IMR-90 (cell line): ENCODE measurements at places on chromosomes 13 and 19.

- H3K4me3 ChIP-seq: no peak overlapping the region
- no peak for DNase-seq
- no peaks in the 10 kb centered on the region for H3K4me1 ChIP-seq
- no peaks in the 10 kb centered on the region for H3K36me3 ChIP-seq
Observed at GRCh38 chr19:50542943-50543342, 25.3 kb downstream of the LRRC4B start.

DNA sequence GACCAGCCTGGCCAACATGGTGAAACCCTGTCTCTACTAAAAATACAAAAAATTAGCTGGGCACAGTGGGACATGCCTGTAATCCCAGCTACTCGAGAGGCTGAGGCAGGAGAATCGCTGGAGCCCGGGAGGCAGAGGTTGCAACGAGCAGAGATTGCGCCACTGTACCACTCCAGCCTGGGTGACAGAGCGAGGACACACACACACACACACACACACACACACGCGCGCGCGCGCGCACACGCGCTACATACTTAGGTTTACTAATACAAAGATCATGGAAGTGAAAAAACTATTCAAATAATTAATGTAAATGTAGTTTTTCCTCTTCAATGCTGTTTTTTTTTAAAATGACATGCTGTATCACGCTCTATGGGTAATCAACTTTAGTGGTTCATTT, 58.5 kb upstream of the ZDHHC20 start:
- no peaks in the 10 kb centered on the region; the same call in 1 of the 2 replicates for H3K4me1 ChIP-seq
- H3K27ac ChIP-seq: no peak overlapping the region
- no peak overlapping the region for H3K4me3 ChIP-seq
- no peak for DNase-seq

DNA sequence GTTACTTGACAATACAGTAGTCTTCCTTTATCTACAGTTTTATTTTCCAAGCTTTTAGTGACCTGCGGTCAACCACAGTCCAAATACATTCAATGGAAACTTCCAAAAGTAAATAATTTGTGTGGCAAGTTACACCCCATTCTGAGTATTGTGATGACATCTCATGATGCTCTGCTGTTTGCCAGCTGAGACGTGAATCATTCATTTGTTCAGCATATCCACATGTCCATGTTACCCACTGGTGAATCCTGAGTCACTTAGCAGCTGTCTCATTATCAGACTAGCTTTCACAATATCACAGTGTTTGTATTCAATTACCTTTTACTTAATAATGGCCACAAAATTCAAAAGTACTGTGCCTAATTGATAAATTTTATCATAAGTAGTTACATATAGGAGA, 179.8 kb downstream of the PRR20E start:
- no peak overlapping the region for H3K27ac ChIP-seq
- no peak overlapping the region for H3K4me3 ChIP-seq

DNA sequence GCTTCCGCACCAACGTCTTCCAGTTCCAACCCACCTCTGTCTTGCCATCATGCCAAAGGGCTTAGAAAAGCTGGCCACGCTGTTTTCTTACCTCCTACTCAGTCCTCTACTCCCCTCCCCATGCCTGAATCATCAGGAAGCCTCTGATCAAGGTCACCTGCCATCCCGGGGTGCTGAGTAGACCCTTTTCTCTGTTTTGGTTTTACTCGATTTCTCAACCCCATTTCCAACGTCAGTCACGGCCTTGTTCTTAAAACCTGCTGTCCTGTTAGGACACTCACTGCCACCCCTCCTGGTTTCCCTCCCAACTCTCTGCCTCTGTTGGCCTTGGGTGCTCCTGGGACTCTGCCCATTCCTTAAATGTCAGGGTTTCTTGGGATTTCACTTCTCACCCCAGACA, 350.1 kb downstream of the FOXO1 start:
- H3K4me3 ChIP-seq: no peak overlapping the region
- no peaks in the 10 kb centered on the region for H3K4me1 ChIP-seq
- DNase-seq: no peak
- H3K27ac ChIP-seq: no peak overlapping the region
- no peaks in the 10 kb centered on the region for H3K36me3 ChIP-seq

- no peak overlapping the region for H3K27ac ChIP-seq
- no peaks in the 10 kb centered on the region for H3K4me1 ChIP-seq
- H3K36me3 ChIP-seq: peaks cover 3% of the 10 kb centered on the region; the same call in 1 of the 2 replicates
Observed at GRCh38 chr13:19810996-19811881, 28.5 kb upstream of the PSPC1 start.

GRCh38 chr13:51605698-51606097, 21.4 kb downstream of the WDFY2 start:
- no peak overlapping the region for H3K4me3 ChIP-seq
- DNase-seq: no peak
- no peaks in the 10 kb centered on the region for H3K36me3 ChIP-seq
- peaks cover 2% of the 10 kb centered on the region; the same call in 1 of the 2 replicates for H3K4me1 ChIP-seq

GRCh38 chr19:31448221-31448657, 99.0 kb upstream of the TSHZ3 start:
- H3K4me1 ChIP-seq: peaks cover 4% of the 10 kb centered on the region; the same call in 1 of the 2 replicates
- H3K4me3 ChIP-seq: no peak overlapping the region
- H3K27me3 ChIP-seq: peaks cover 2% of the 10 kb centered on the region
- peak overlapping the region; percentile 34; the same call in 1 of the 2 replicates for H3K27ac ChIP-seq
- DNase-seq: peak; percentile 89

- no peak overlapping the region for H3K27ac ChIP-seq
- peaks cover 20% of the 10 kb centered on the region for H3K4me1 ChIP-seq
- peaks cover 21% of the 10 kb centered on the region for H3K36me3 ChIP-seq
- H3K27me3 ChIP-seq: no peaks in the 10 kb centered on the region
Observed at GRCh38 chr19:18157465-18158063, 4.6 kb downstream of the PIK3R2 start.

GRCh38 chr13:61144301-61144700, 271.3 kb downstream of the PCDH20 start:
- no peaks in the 10 kb centered on the region for H3K4me1 ChIP-seq
- H3K36me3 ChIP-seq: no peaks in the 10 kb centered on the region
- no peak overlapping the region for H3K27ac ChIP-seq
- no peak overlapping the region for H3K4me3 ChIP-seq
- DNase-seq: no peak

DNA sequence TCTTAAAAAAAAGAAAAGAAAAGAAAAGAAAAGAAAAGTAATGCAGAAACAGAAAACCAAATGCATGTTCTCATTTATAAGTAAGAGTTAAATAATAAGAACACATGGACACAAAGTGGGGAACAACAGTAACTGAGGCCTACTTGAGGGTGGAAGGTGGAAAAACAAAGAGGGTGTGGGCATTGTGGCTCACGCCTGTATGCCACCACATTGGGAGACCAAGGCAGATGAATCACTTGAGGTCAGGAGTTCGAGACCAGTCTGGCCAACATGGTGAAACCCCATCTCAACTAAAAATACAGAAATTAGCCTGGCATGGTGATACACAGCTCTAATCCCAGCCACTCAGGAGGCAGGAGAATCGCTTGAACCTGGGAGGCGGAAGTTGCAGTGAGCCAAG, 8.1 kb downstream of the ZNF708 start:
- no peaks in the 10 kb centered on the region for H3K27me3 ChIP-seq
- no peaks in the 10 kb centered on the region for H3K4me1 ChIP-seq
- H3K27ac ChIP-seq: no peak overlapping the region
- peaks cover 8% of the 10 kb centered on the region for H3K36me3 ChIP-seq
- no peak overlapping the region for H3K4me3 ChIP-seq

- no peak for DNase-seq
- no peak overlapping the region for H3K27ac ChIP-seq
- no peaks in the 10 kb centered on the region for H3K27me3 ChIP-seq
- H3K36me3 ChIP-seq: no peaks in the 10 kb centered on the region
- no peaks in the 10 kb centered on the region for H3K4me1 ChIP-seq
- no peak overlapping the region for H3K4me3 ChIP-seq
Observed at GRCh38 chr13:106314417-106314816, 221.0 kb downstream of the EFNB2 start.

- H3K27ac ChIP-seq: no peak overlapping the region
- H3K27me3 ChIP-seq: peaks cover 3% of the 10 kb centered on the region
- H3K4me1 ChIP-seq: peaks cover under 1% of the 10 kb centered on the region; the same call in 1 of the 2 replicates
- H3K36me3 ChIP-seq: no peaks in the 10 kb centered on the region
- no peak overlapping the region for H3K4me3 ChIP-seq
Observed at GRCh38 chr19:15101479-15102082, 5.6 kb upstream of the SYDE1 start.

GRCh38 chr19:13078897-13079541, 23.6 kb downstream of the LYL1 start:
- H3K4me1 ChIP-seq: peaks cover 38% of the 10 kb centered on the region
- H3K27ac ChIP-seq: no peak overlapping the region; the same call in 1 of the 2 replicates

DNA sequence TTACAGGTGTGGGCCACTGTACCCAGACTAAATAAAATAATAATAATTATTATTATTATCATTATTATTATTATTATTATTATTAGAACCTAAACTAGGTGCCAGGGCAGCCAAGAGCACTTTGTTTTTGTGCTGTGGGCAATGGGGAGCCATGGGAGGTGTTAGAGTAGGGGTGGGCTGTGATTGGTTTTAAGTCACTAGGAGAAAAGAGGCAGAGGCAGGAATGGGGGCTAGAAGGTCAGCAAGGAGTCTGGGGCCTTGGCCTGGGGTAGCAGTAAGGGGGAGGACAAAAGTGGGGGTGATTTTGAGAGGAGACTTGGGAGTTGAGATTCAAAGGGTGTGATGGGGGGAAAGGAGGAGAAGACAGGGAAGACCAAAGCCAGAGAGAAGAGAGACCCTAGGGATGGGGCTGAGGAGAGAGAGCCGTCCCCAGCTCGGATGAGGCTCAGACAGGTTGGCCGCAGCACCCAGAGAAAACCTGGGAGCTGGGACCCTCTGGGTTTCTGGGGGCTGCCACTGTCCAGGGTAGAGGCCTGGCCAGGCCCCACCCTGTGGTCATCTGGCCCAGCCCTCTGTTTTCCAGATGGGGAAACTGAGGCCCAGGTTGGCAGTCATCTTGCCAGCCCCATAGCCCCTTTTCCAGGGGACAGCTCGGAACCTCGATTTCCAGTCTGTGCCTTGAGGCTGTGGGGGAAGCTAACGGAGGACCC, 17.8 kb upstream of the BTBD2 start:
- H3K27ac ChIP-seq: no peak overlapping the region
- H3K4me1 ChIP-seq: peaks cover 11% of the 10 kb centered on the region
- no peaks in the 10 kb centered on the region for H3K27me3 ChIP-seq
- H3K36me3 ChIP-seq: peaks cover 2% of the 10 kb centered on the region; the same call in 1 of the 2 replicates
- no peak for DNase-seq
- no peak overlapping the region for H3K4me3 ChIP-seq

DNA sequence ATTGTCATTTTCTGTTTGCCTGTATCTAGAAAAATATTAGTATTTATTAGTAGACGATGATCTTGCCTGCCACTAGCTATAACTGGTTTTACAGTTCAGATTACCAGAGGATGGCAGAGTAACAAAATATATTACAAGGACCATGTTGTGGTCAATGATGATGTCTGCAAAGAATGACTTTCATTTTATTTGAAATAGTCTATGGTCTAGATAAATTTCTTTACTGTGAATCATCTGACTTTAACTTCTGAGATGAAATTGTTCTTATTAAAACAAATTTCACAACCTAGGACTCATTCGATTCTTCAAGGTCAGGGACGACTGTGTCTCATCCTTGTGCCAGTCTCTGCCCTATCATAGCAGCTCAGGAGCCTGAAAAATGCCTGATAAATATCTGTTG, 637.8 kb upstream of the KLF12 start:
- no peak overlapping the region for H3K27ac ChIP-seq
- no peaks in the 10 kb centered on the region for H3K36me3 ChIP-seq
- H3K27me3 ChIP-seq: no peaks in the 10 kb centered on the region
- peaks cover 11% of the 10 kb centered on the region for H3K4me1 ChIP-seq

DNA sequence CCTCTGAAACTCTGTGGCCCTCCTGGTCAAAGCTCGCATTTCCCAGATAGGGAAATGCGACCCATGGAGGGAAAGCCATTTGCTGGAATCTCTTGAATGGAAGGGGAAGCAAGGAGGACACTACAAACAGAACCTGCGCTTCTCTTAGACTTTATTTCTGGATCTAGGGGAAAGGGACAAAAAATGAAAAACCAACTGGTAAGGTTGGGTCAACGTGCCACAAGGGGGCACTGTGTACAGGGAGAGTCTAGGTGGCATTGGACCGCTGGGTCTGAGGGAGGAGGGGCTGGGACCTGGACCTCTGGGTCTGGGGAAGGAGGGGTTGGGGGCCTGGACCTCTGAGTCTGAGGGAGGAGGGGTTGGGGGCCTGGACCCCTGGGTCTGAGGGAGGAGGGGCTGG, 5.0 kb downstream of the KLK4 start:
- no peak overlapping the region for H3K27ac ChIP-seq
- H3K4me3 ChIP-seq: no peak overlapping the region
- H3K27me3 ChIP-seq: peaks cover 5% of the 10 kb centered on the region
- no peaks in the 10 kb centered on the region for H3K4me1 ChIP-seq
- DNase-seq: no peak
- H3K36me3 ChIP-seq: no peaks in the 10 kb centered on the region
